Lung microvascular endothelial cell (primary cell): ENCODE measurements at places on chromosomes 7 and 10.
A peak's percentile ranks its signal among the peaks of the same experiment; 100 is the strongest.

DNA sequence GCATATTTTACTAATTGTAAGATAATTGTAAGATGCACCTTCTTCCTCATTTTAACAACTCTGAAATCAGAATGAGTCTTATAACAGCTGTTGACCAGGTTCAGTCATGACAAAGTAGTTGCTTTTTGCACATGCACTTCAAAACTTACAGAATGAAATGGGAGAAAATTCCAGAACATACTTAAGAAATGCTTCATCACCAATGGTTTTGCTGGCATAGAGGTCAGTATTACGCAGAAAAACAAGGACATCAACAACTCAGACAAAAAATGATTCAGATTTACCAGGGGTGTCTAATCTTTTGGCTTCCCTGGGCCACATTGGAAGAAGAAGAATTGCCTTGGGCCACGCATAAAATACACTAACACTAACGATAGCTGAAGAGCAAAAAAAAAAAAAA lies 13.3 kb downstream of the COL28A1 start:
- no peak for DNase-seq

DNA sequence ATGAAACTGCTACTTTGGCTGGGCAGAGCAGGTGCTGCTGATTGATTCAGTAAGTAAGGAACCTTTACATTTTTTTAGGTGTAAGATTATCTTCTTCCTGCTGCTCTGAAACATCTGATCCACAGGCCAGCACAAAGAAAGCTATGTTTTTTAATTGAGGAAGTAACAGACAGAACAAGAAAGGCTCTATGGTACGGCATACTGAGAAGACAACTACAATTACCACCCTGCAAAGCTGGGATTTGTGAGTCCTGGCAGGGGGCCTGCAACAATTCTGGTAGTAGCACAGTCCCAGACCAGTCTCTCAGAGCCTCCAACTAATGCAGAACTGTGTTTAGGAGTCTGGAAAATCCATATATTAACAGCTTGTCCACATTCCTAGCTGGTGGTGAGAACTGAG lies 103.0 kb upstream of the LRRTM3 start:
- no peak for DNase-seq

- peak; percentile 4 for DNase-seq
These were observed 9.3 kb downstream of the CROT start for GRCh38 chr7:87354749-87355148.

DNA sequence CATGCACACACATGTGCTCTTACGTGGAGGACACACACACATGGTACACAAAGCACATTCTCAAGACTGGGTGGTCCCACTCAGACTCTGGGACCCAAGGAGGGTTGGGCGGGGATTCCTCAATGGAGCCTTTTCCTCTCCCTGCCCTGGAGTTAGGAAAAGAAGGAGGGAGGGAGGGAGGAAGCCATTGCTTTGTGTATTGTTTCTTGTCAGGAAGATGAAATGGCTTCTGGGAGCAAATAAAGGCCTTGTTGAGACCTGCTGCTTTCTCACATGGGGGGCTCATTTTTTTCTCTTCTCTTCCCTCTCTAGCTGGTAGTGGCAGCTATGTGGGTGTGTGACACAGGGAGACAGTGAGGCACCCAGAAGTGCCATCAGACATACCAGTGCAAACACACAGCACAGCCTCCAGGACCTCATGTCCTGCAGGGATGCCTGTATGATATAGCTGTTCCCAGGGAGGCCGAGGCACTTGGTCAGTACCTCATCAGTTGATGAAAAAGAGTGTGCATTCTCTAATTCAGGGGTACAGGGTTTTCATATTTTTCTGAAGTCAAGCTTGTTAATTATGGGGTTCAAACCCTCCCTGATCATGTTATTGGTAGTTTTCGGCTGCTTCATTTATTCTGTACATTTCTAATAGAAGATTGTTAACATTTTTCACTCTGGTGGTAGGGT lies 5.7 kb downstream of the AQP1 start:
- DNase-seq: no peak

DNA sequence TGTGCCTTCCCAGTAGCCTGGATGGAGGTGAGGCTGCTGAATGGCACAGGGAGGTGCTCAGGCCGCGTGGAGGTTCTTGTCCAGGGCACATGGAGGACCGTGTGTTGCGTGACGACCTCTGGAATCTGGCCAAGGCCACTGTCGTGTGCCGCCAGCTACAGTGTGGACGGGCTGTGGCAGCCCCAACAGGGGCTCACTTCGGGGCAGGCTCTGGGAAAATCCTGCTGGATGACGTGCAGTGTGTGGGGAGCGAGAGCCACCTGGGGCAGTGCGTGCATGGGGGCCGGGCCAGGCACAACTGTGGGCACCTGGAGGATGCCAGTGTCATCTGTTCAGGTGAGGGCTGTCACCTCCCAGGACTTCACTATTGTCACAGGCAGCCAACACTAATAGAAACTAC lies 50.2 kb upstream of the C10orf120 start:
- no peak for DNase-seq

- DNase-seq: no peak
These were observed 82.3 kb downstream of the FAM241B start for GRCh38 chr10:69712342-69712741.

DNA sequence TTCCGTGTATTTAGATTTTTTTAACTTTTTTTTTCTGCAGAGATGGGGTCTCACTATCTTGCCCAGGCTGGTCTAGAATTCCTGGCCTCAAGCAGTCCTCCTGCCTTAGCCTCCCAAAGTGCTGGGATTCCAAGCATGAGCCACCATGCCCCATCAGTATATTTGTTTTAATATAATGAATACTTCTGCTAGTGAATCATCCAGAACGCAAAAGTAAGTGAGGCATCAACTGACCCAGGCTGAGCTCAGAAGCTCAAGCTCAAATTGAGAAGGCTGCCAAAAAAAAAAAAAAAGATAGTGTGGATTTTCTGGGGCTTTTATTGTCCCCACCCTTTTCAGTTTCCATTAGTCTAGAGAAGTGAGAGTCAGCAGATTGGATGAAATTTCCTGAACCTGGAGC lies 39.0 kb upstream of the TECTB start:
- DNase-seq: no peak

DNA sequence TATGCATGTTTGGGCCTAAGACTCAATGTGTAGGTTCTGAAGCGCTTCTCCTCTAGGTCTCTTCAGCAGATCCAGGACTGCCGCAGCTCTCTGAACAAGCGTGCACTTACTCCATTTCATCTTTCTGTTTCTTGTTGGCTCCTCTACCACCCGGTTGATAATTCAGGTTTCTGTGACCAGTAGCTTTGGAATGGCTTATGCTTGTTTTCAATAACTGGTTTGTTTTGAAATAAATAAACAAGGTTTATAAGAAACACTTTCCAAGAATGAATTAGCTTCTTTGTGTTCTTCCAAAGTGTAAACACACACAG lies 1.5 kb downstream of the MDFIC start:
- peak; percentile 58 for DNase-seq

DNA sequence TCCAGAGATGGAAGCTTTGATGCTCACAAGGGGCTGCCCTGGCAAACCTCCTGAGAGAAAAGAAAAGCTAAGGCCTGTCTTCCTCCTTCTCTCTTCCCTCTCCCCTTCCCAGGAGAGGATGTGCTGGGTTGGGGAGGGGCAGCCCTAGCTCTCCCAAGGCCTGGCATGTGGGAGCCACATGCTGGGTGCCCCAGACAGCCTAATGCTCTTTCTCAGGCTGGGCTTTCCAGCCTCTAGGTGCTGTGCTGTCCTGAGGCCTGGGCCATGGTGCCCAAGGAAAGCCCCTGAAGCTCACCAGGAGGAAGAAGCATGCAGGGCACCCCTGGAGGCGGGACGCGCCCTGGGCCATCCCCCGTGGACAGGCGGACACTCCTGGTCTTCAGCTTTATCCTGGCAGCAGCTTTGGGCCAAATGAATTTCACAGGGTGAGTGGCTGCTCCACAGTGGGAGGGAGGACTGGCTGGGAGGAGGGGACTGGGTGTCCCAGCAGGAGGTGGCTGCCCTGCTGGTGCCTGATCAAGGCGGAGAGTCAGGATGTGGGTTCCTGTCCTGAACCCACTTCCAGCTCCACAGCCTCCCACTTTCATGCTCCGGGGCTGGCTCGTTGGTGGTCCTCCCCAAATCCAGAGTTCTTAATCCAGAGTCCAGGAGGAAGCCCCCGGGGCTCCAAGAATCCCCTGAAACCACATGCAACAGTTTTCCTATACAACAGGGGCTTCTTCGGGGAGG lies 1.7 kb downstream of the CPA5 start:
- no peak for DNase-seq

- DNase-seq: no peak
These were observed 37.0 kb upstream of the MXI1 start for GRCh38 chr10:110170142-110170971.

GRCh38 chr7:22445140-22445743 lies 54.7 kb downstream of the STEAP1B start:
- peak; percentile 100 for DNase-seq

DNA sequence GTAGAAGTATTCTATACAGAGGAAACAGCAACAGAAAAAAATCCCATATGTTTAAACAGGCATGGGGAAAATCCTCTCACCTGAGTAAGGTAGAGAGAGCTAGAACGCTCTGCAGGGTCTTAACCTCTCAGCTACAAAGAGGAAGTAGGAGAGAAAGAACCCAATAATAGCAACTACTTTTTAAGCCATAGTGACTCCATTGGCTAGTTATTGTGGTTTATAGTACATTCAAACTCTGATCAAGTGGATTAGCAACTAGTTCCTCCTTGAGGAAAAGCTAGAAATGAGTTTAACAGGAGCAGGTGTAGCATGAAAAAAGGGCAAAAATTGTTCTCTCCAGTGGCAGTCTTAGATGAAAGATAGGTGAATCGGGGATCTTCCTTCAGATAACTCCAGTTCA lies 89.7 kb downstream of the HGF start:
- no peak for DNase-seq

GRCh38 chr10:34297541-34298345 lies 517.4 kb downstream of the PARD3 start:
- DNase-seq: peak; percentile 62

DNA sequence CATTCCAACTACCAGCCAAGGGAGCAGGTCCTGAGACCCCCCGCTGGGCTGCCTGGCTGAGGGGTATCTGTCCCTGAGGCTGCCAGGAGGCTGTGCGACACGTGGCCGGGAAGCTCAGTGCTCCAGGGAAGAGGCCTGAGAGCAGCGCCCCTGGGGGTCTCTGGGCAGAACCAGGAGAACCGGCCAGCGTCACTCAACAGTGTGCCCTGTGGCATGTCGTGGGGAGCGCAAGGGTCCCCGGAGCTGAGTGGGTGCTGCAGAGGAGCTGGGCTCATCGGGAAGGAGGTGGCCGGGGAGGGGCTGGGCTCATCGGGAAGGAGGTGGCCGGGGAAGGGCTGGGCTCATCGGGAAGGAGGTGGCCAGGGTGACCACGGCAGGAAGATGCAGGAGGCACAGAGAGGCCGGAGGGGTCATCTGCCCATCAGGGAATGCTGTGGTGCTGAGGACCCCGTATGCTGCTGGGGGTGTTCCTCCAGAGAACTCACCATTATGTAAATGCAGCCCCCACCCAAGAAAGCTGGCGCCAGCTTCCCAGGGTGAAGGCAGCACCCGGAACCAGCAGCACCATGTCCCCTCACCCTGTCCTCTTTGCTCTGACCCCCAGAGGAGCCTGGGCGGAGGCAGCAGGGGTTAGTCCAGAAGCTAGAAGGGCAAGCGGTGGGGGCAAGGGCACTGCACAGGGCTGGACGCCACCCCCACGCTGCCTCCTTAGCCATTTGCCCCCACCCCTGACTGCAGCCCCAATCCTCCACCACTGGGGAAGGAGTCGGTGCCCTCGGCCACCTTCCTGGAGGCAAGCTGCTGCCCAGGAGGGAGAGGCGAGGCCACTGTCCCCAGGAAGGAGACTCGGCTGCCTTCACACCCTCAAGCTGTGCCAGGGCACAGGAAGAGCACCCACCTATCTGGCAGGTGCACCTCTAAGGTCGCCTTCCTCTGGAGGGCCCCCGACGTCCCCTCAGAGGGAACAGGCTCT lies 33.3 kb downstream of the CALML3 start:
- DNase-seq: no peak

DNA sequence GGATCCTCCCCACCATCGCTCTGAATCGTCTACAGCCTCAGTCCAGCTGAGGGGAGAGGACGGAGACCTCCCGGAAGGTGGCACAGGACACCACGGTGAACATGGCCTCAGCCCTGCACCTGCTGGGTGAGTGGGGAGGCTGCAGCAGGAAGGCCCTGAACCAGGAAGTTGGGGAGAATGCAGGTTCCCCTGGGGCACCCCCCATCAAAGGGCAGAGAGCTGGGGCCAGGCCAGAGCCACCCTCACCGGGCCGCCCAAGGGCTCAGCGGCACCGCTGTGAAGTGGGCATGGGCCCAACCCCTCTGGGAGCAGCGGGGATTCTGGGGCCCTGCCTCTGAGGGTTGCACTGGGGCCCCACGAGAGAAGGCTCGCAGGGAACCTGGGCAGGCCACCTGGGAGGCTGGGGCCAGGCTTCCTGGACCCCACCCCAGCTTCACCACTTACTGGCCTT lies 98.7 kb downstream of the MICALL2 start:
- DNase-seq: no peak

- peak; percentile 34 for DNase-seq
These were observed 9.8 kb upstream of the LAMB1 start for GRCh38 chr7:108012499-108013430.

- peak; percentile 51 for DNase-seq
These were observed 58.9 kb downstream of the FRMPD2 start for GRCh38 chr10:48215486-48216203.

DNA sequence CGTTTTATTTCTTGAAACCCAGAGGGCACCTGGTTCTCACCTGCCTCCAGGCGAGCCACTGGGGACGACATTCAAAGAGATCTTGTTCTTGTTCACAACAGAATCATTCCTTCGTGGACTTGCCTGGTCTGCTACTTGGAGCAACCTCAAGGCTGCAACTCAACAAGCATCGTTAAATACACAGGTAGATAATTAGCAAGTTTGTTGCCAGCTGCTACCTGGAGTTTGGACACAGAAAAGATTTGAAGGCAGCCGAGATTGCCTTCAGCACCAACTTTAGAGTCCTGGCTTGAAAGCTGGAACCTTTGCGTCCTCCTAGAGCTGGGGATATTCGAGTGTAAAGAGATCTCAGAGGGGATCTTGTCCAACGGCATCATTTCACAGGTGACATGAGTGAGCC lies 89.6 kb upstream of the C7orf33 start:
- no peak for DNase-seq

GRCh38 chr7:50619684-50620083 lies 54.5 kb upstream of the DDC start:
- DNase-seq: no peak

DNA sequence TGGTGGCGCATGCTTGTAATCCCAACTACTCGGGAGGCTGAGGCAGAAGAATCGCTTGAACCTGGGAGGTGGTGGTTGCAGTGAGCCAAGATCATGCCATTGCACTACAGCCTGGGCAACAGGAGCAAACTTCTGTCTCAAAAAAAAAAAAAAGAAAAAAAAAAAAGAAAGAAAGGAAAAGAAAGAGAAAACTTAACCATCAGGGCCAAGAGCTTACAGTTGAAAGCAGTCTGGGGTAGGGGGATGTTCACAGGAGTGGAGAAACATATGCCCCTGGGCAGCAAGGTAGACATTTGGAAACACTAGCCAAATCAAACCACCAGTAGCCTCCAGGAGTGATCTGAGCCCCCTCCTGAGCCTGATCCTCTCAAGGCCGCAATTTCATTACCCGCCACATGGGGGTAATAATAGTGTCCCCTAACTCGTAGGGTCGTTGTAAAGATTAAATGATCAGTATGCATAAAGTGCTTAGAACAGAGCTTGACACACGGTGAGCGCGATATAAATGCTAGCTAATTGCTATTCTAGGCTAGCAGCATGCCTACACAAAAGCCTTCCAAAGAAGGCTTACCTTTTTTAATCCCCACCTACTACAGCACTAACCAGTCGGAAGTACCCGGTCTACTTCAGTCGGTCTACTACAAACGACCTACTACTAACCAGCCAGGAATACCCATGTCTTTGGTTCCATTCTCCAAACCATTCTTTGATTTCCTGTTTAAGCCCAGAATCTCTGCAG lies 274.3 kb upstream of the NEBL start:
- no peak for DNase-seq

- DNase-seq: no peak
These were observed 57.3 kb downstream of the ADARB2 start for GRCh38 chr10:1679821-1680650.
